ENCODE measurements at places on chromosomes 3 and 15.

DNA sequence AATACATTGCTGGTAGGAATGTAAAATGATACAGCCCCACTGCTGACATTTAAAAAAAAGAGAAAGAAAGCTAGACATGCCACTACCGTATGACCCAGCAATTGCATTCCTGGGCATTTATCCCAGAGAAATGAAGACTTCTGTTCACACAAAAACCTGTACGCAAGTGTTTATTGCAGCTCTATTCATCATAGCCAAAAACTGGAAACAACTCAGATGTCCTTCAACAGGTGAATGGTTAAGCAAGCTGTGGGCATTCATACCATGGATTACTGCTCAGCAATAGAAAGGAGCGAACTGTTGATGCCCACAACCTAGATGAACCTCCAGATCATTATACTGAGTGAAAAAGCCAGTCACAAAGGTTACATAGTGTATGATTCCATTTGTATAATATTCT lies 132.5 kb downstream of the MAP2K5 start:
- DNase-seq: no peak

GRCh38 chr3:14841836-14842235 lies 23.1 kb downstream of the FGD5 start:
- no peak for DNase-seq

GRCh38 chr15:39285071-39285470 lies 295.8 kb upstream of the THBS1 start:
- no peak for DNase-seq

GRCh38 chr3:32374788-32375595 lies 16.7 kb upstream of the CMTM7 start:
- DNase-seq: peak; percentile 20

DNA sequence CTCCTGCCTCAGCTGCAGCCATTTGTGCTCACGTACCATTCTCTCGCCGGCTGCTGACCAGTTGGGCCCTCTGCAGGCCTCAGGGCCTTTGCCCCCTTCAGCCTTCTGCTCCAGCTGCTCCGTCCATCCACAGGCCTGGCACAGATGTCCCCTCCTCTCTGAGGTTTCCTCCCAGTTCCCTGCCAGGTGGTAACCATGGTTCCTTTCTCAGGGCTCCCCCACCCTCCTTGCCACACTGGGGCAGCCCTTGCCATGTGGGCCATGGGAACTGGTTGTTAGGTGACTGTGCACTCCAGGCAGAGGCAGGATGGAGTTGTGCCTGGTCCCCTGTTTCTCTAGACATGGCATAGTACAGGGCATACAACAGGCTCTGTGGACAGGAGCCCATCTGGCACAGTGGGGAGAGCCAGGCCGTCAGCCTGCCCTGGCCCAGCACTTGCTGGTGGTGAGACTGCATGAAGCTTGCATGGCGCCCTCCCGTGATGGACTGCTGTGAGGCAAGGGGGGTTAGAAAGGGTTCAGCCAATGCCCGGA lies 148.9 kb downstream of the DNAJB8 start:
- DNase-seq: no peak

DNA sequence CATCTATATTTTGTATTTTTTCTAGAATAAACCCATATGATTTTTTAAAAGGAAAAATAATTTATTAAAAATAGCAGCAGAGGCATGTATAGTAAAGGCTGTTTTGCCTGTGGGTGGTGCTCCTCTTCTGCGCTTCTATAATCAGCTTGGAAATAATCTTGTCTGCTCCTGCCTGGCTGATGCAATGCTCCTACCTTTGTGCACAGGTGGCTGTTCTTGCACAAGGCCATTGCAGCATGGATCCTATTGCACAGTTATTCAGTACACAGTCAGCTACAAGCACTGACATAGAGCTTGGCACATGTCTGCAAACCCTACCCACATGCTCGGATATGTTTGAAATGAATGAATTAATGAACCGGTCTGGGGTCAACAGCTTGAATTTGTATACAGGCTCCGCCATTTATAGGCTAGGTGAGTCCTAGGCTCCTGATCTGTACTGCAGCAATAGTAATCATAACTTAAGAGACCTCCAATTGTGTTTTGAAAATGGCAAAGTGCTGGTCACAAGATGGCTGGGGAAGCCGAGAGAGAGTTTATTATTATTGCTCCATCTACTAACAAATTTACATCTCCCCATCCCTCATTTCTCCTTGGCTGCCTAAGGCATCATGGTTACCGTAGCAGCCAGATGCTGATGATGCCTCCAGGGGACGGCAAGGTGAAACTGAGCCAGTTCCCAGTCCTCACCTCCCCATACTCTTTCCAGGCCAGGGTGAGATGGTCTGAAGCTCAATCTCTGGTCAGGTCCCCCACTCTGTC lies 532 bp upstream of the RTP1 start:
- DNase-seq: no peak

DNA sequence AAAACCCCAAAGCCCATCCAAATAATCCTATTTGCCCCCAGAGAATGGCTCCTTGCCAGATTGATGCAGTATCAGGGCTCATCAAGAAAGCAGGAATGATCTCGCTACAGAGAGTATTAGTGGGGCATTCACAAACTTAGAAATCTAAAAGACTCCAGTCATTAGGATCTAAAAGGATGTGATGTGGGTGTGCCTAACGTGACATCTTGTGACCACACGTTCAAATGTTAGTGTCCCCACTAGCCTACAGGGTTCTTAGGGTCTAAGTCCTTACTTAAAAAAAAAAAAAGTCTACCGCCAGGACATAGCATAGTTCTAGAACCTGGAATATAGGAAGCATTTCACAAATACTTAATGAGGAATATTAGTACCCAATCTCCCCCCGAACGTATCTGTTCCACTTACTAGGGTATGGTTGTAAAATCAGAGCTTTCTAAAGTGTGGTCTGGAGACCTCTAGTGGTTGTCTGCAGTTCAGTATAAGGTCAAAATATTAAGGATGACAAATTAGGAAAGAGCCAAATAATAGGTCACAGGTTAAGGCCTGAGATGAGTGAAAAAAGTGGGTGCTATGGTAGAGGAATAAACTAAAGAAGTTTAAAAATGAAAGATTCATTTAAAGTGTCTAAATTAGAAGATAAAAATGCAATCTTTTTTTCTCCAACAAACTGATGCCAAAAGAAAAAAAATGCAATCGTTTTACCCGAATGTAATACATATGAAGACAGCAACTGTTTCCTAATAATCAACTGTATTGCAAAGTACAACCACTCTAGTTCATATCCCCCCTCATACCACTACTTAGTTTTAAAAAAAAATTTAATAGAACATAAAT lies 4.2 kb upstream of the CHRM5 start:
- DNase-seq: peak; percentile 22

DNA sequence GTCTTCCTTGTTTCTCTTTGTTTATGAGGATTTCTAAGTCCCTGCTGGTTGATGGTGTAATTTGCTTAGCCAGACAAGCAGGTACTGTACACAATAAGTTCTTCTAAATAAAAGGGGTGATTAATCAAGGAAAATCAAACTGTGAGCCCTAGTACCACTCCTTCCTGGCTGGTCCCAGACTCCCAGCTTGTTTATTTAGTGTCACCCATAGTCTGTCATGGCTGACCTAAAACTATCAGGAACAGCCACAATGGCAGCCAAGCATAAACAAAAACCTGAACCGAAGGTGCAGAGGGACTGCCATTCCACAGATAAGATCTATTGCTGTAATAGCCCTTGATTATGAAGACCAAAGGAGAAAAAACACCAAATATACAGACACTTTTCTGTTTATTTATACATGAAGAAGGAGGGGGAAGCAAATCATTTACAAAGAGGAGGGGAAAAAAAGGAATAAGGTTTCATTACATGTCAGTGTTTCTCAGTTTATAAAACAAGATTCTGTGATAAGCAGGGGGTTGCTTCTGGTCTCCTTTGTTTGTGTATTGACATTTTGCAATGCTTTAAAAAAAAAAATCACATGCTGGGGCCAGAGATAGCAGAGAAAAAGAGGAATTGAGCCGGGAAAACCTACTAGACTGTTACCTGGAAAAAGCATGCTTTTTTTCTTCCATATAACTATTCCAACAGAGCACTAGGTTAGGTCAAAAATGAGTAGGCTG lies 182.4 kb upstream of the DPH6 start:
- peak; percentile 76 for DNase-seq

DNA sequence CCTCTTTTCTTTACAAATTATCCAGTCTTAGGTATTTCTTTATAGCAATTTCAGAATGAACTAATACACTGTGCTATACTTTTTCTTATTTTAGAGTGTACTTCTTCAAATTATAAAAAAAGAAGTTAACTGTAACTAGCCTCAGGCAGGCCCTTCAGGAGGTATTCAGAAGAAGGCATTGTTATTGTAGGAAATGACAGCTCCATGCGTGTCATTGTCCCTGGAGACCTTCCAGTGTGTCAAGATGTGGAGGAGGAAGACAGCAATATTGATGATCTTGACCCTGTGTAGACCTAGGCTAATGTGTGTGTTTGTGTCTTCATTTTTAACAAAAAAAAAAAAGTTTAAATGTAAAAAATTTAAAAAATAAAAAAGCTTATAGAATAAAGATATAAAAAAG lies 55.5 kb downstream of the IL12A start:
- no peak for DNase-seq

GRCh38 chr3:24145981-24146822 lies 201.1 kb downstream of the NR1D2 start:
- no peak for DNase-seq

- no peak for DNase-seq
These were observed 328.2 kb downstream of the ZIC1 start for GRCh38 chr3:147737376-147737775.

DNA sequence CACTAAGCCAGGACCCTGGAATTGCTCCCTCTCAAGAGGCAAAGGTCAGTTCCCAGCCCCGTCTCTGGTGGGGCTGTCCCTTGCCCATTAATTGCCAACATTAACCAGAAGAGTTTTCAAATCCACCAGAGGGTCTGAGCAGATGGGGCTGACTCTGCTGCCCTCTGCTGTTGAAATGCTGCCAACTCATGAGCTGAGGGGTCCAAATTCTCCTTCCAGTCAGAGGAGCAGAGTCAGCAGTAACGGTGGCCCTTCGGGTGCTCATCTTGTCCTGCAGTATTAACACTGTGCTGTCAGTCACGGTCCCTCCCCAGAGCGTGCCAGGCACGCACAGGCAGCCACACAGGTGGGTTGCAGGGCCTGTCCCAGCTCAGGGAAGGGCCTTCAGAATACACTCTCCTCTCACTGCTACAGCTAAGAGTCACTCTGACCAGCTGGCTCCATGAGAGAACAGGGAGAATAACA lies 10.7 kb upstream of the SPTBN5 start:
- DNase-seq: peak; percentile 52

DNA sequence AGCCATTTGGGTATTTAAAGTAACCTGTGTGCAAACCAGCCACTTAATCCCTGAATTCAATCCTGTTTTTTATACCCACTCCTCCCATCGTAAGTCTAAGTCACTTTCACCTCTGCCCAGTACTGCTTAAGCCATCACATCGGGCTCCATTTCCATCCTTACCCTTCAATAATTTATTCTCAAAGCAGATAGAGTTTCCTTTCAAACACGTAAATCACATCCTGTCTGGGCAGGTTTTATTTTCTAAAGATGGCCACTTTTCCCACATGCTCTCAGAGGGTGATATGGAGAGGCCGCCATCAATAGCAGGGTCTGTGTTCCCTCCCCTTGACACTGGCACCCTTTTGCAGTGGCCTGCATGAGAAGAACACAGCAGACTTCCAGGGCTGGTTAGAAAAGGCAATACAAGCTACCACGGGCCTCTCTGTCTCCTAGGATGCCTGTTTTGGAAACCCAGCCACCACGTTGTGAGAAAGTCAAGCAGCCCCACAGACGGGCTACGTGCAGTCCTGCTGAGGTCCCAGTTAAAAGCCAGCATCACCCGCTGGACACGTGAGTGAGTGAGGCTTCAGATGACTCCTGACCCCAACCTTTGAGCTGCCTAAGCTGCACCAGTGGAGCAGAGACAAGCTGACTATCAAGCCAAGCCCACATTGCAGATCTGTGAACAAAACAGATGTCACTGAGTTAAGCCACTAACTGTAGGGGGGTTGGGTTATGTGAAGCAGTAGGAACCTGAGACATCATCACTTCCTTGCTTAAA lies 241.8 kb upstream of the SLCO3A1 start:
- DNase-seq: no peak

DNA sequence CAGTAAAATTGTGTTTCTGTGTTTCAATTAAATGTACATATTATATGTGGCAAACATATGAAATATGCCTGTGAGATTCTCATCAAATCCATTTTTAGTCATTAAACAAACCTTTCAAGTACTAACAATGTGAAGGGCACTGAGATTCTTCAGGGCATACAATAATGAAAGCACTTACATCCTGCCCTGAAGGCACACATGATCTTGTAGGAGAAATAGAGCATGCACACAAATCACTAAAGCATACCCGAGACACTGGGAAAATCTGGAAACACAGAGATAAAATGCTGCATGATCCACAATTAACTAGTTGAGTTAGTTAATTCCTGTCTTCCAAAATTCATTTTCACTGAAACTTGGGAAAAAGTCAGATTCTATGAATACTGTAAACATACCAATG lies 810.5 kb upstream of the NECTIN3 start:
- DNase-seq: no peak

DNA sequence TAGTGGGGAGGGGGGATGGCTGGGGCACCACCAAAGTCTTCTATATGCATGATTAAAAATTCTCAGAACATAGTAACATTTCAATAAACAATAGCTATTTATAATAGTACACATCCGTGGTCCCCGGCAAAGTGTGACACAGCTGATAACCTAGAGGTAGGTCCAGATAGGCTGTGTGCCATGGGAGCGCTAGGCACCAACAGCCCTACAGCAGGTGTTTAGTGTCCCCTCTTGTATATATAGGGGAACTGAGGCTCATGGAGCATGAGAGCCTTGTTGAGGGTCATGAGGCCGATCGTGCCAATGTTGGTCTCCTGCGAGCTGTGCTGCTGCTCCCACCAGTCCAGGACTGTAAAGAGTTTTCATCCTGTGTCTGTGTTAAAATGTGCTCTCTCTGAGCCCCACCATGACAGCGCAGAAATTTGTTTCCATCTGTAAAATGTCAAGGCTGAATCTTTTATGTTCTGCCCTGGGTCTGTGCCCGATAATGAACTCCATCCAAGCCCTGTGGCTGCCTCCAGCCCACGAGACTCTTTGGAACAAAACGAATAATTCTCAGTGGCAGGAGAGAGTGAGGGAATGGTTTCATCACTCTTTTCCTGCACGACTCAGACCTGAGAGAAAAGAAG lies 14.5 kb downstream of the TMEM158 start:
- DNase-seq: no peak

DNA sequence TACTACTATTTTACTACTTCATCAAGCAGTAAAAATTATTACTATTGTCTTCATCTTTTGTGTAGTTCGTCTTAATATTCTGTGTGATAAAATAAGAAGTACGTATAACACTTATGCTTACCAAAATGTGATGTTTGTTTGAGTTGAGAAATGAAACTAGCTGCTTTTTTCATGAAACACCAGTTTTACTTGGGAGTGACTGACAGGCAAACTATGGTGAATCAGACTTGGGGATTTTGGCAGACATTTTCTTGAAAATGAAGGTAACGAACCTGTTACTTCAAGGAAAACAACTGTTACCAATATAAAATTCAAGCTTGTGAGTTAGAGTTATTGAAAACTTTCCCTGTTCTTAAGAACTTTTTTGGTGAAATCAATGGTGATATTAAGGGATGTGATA lies 10.3 kb downstream of the U2SURP start:
- no peak for DNase-seq

Data from COR-L47 (cell line).